ENCODE measurements at places on chromosomes 3 and 15.

DNA sequence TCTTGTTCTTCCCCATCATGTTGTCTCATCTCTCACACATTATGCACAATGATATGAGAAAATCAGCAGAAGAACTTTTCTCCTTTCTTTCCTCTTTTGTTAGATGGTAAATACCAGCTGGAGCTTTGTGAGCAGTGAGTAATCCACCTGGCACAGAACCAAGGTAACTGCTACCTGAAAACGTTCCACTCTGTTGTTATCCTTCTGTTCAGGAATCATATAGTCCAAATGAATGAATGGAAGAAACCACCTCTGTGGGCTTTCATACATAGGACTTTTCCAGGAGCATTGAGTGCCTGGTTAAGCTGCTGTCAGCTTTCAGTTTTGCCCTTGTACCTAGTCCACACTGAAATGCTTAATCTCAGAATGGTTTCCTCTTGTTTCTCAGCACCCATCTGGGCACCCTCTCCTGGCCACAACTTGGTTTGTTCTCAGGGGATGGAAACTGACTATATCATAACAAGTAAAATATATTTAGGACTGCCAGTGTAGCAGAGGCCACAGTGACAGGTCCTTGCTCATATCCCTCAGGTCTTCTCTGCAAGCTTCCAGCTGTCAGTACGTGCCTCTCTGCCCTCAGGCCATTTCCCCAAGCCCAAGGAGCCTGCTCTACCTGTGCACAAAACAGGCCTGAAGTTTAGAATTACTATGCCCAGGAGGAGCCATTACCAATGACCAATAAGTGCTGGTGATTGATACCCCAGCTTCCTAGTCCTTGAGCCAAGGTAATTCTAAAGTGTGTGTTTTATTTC lies 23.5 kb upstream of the SLC4A7 start:
- no peak for DNase-seq

DNA sequence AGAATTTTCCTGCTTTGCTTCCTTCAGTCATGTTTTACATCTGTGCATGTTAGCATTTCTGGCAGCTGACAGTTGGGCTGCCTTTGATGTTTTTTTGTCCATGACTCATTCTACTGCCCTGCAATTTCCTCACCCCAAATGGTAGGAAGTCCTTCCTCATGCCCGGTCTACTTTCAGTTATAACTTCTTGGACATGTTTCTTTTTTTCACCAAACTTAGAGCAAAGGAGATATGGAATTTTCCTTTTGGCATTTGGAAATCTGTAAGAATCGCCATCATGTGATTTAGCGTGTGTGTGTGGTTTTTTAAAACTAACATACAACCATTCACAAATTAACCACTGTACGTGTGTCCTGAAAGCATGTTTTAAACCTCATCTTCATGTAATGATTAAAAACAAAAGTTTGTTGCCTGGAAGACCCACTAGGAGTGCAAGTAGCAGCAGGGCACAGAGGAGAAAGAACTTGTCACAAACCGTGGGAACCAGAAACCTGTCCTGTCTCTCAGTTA lies 430.7 kb upstream of the CFAP20DC start:
- DNase-seq = no peak

DNA sequence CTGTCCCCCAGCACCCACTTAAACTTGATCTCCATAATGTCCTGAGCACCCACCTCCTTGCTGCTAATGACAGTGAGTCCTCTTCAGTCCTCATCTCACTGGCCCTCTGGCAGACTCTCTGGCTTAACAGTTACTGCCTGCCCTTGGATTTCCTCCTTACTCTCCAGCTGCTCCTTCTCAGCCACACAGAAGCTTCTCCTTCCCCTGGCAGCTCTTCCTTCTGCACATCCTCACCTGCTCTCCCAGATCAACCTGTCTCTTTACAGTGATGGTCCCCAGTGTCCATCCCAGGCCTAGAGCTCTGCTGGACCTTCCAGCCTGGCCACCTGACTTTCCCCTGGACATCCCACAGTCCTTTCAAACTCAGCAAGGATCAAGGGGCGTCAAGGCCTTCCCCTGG lies 47.4 kb upstream of the SMAD3 start:
- DNase-seq = no peak

DNA sequence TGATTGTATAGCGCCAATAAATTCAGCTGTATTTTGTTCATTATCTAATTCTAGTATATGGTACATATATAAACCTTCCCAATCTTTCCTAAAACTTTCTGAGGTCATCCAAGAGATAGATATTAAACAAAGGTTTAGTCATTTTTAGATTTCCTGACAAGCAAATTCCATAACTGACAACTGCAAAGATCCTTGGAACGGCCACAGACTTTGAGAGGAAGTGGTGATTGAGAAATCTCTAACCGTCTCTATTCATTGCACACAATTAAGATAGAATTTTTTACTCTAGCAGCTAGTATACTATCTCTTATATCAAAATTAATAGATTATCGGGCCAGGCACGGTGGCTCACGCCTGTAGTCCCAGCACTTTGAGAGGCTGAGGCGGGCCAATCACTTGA lies 4.7 kb downstream of the CSNK1G1 start:
- no peak for DNase-seq

DNA sequence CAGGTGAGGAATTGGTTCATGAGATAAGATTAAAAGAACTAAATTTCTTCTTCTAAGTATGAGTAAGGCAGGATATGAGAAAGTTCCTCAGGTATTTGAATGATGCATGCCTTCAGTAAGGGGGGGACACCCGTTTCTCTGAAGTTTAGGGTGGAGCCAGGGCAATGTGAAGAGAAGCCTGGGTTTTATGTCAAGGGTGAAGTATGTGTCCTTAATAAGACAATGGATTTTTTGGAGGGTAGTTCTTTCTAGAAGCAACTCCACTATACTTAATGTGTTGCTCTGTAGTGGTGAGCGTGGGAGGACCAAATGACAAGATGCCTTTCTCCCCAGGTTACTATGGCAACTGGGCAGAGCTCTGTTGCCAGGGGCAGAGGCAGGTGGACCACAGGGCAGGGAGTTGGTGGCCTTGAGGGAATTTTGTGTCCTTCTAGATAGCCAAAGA lies 44.0 kb downstream of the PHLDB2 start:
- DNase-seq = no peak

- DNase-seq = no peak
Measured at GRCh38 chr3:185824051-185825005, 514 bp downstream of the IGF2BP2 start.

GRCh38 chr3:188256758-188257157 lies 102.8 kb downstream of the LPP start:
- DNase-seq = no peak

DNA sequence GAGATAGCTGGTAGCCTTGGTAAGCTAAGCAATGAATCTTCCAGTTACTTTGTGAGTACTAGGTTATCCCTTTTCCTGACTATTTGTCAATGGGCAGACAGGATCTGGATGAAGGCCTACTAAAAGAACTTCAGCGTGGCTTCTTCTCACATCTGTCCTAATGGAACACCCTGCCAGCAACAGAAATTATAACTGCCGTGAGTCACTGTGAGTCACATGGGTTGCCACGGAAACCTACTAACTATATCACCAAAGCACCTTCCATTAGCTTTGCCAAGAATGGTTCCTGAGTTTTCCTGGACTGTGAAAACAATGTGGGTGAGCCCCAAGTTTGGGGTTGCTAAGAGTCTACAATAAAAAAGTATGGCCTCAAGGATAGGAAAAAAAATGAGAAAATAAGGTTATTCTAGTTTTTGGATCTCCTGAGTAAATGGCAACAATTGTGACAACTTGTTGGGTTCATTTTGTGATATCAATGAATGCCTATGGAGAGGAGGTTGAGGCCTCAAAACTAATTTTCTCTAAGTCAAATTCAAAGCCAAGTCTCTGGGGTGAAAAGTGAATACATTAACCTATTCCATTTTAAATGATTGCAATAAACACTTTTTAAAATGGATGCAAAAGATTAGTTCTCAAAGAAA lies 195.1 kb upstream of the ICE2 start:
- DNase-seq = no peak

GRCh38 chr3:149377408-149378364 lies at the start of gene TM4SF1:
TSS of gene TM4SF1 (minus strand) at chr3:149377649. CDS start at chr3:149377547, 102 bp downstream.
- DNase-seq = no peak

DNA sequence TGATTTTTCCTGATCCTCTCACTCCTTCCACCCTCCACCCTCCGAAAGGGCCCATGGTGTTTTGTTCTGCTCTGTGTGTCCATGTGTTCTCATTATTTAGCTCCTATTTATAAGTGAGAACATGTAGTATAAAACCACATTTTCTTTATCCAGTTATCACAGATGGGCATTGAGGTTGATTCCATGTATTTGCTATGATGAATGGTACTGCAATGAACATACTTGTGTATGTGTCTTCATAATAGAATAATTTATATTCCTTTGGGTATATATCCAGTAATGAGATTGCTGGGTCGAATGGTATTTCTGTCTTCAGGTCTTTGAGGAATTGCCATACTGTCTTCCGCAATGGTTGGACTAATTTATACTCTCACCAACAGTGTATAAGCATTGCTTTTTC lies 126.0 kb downstream of the IMPG2 start:
- no peak for DNase-seq

- DNase-seq = no peak
Measured at GRCh38 chr15:63004211-63004610, 38.3 kb upstream of the TPM1 start.

DNA sequence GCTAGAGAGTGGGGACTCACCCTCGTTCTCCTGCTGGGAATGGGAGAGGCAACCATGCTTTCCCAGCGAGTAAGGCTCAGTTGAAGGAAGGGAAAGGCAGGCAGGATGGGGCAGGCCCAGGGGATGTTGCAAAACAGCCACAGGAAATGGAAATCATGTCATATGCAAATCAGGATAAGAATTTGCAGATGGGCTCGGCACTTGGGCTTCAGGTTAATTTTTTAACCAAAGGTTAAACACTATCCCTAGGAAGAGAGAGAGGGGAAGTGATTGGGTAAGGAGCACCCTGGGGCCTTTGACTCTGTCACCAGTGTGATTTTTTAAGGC lies 14.6 kb upstream of the PLA2G4E start:
- no peak for DNase-seq

GRCh38 chr3:186044427-186044826 lies 64.5 kb downstream of the ETV5 start:
- no peak for DNase-seq

DNA sequence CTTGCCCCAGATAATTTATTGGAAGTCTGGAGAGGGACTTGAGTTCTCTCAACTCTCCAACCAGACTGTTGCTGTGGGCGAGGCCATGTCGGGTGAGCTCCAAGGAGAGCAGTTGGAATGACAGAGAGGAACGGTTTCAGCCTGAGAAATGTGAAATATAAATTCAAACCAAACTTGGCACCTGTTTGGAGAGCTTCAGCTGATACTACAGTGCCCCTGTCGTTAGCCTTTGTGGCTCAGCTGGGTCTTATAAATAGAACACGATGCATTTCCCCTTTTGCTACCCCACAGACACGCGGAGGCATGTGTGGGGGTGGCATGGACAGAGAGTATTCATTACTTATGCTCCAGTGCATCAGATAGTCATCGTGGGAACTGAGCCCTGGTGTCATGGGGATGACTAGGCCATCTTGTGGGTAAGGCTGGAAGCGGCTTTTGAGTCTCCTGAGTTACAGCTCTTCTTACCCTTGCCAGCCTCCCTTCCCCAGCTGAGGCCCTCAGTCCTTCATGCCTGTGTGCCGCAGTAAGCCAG lies 15.6 kb downstream of the SMAD3 start:
- DNase-seq = no peak

DNA sequence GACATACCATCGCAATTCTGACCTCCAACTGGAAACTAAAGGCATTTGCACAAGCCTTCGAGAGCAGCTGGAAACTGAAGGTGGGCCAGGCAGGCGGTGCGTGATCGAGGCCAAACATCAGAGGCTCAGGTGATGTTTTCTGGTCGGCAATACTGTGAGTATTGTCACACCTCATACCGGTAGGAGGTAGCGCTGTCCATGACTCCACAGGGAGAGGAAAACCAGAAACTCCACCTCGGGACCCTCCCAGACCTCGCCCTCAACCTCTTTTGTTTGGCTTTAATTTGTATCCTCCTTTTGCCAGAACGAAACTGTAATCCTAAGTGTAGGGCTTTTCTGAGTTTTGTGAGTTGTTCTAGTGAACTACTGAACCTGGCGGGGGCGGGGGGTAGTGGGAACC lies 43.6 kb downstream of the LDHAL6B start:
- DNase-seq = no peak

DNA sequence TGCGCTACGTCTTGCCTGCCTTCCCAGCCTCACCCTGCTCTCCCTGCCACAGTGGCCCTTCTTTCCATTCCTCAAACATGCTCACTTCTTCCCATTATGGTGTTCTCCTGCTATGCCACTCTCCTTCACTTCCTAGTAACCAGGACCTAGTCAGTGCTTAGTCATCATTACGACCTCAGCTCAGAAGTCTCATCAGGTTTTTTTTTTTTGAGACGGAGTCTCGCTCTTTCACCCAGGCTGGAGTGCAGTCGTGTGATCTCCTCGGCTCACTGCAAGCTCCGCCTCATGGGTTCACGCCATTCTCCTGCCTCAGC lies 149.5 kb downstream of the GREM1 start:
- DNase-seq = no peak

DNA sequence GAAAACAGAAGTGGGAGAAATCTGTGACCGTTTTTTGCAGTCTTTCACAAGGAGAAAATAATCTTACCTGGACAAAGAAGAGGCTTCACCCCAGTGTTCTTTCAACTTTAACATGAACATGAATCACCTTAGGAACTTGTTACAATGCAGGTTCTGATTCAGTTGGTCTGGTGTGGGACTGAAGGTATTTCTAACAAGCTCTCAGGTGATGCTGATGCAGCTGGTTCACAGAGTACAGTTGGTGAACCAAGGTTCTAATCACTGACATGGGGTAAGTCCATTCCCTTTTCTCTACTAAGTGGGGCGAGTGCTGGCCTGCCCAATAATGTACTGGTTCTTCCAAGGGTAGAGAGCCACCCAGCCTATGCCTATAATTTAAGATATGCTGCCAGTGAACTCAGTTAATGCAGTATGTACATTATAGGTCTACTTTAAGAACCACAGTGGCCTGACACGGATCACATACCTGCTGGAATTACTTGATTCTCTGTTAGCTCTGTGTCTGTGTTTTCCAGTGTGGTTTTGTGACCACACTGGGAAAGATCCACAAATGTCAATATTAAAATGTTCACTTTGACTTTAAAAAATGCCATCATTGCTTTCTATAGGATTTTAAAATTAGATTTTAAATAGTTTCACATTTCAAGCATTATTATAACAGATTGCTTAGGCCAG lies 304.1 kb downstream of the ZNF621 start:
- no peak for DNase-seq

DNA sequence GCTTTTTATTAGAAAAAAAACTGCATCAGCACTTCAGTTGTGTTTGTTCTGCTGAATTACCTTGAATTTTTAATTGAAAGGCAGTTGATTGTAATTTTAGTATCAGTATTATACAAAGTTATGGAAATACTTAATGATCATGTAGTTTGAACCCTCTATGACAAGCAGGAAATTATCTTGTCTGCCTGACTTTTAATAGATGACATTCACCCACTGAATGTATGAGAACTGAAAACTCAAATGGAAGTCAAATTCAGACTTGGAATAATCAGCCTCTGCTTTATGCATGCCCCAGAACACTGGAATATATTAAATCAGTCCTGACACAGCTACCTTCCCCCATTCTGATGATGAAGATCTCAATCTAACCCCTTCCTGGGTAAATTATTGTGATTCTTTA lies 73.5 kb downstream of the SLC49A4 start:
- no peak for DNase-seq

- no peak for DNase-seq
Measured at GRCh38 chr3:61687663-61688306, 126.4 kb downstream of the PTPRG start.
